Activated gamma-delta T cell treated with anti-CD3 and anti-CD28 coated beads, Interleukin-2, amount 50 U/mL, for 16 hours (primary cell): ENCODE measurements at places on chromosomes 12 and 14.

DNA sequence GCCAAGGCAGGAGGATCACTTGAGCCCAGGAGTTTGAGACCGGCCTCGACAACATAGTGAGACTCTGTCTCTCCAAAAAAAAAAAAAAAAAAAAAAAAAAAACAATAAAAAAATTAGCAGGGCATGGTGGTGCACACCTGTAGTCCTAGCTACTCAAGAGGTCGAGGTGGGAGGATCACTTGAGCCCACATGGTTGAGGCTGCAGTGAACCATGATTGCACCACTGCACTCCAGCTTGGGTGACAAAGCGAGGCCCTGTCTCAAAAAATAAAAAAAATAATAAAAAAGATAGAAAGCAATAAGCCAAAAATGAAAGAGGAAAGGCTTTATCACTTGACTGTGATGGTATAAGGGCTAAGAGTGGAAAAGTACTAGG, 10.2 kb upstream of the PEBP1 start:
- no peak for DNase-seq

DNA sequence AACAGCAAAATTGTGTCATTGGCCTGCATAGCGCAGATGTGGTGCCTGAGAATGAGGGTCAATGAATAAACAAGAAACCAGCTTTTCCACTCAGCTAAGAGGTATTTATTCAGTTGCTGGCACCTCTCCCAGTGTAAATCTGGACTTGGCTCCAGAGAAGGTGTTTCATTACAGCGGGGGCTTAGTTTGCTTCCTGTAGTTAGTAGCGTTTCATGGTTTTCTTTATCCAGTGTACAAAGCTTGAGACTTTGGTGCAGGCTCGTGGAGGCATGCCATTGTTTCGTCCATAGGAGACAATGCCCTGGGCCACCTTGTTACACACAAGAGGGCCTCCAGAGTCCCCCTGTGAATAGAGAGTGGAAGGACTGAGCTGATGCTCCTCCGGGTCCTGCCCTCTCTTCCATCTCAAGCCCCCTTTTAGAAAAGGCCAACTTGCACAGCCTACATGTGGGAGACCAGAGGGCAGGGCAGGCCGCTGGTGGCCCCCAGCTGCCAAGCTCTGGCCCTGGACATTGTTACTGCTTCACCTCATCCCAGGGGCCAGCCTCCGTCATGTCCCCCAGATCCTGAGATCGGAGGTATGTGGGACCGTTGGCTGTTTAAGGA, 3.0 kb downstream of the GZMB start:
- DNase-seq = no peak

GRCh38 chr14:24725311-24725710, 91.3 kb upstream of the GZMB start:
- no peak for DNase-seq

DNA sequence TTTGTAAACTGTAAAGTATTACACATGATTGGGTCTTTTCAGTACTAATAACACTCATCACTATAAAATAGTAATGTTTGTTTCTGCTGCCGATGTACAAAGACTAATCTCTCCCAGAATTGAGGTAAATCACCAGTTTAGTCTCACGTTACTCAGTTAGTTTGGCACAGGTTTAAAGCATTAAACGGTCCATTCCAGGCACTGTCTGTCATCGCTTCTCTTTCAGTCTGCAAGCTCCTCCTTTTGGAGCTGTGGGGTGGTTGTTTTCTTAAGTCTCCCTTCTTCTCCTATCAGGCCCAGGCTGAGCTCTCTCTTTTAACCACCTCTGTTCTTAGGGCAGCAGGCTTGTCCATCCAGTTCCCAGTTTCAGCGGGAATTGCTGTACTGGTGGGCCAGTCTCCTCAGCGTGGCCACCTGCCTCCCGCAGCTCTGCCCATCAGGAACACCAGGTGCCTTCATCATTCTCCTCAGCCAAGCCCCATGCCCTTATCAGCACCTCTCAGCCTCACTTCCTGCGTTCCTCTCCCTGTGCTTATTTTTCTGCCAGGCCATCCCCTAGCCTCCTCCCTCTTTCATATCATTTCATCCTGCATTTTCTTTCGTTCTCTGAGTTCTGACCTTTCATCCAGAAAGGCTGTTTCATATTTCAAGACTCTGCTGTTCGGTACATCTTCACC, 149.0 kb downstream of the TGFB3 start:
- no peak for DNase-seq

DNA sequence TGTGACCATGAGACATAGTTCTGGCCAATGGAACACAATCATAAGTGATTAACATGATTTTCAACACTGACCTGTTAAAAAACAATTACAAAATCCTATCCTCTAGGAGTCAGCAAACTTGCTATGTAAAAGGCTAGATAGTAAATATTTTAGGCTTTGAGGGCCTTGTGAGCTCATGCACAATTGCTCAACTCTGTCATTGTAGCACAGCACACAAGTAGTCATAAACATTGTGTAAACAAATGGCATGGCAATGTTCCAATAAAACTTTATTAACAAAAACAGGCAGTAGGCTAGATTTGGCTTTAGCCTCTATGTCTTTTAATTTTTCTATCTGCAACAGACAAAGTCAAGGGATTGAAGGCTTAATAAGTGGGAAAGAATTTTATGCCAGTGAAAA, 350.7 kb downstream of the C12orf50 start:
- DNase-seq = no peak

- DNase-seq = no peak
Measured at GRCh38 chr12:87667378-87667777, 361.8 kb downstream of the C12orf50 start.

DNA sequence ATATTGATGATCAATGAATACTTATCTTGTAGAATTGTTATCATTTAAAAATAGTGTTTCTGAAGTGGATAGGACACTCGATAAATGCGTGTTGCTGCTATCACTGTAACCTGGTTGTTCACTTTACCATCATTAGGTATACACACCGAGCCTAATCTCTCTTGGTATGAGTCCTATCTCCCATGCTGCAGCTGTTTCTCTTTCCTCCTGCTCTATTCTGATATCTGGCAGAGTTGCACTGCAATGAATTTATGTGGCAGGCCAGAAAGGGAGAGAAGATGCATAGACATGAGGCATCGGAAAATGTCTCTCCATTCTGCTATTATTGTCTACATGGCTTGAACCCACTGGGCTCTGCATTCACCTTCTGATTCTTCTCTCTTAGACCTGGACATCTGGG, 26.7 kb downstream of the KCNK10 start:
- no peak for DNase-seq

DNA sequence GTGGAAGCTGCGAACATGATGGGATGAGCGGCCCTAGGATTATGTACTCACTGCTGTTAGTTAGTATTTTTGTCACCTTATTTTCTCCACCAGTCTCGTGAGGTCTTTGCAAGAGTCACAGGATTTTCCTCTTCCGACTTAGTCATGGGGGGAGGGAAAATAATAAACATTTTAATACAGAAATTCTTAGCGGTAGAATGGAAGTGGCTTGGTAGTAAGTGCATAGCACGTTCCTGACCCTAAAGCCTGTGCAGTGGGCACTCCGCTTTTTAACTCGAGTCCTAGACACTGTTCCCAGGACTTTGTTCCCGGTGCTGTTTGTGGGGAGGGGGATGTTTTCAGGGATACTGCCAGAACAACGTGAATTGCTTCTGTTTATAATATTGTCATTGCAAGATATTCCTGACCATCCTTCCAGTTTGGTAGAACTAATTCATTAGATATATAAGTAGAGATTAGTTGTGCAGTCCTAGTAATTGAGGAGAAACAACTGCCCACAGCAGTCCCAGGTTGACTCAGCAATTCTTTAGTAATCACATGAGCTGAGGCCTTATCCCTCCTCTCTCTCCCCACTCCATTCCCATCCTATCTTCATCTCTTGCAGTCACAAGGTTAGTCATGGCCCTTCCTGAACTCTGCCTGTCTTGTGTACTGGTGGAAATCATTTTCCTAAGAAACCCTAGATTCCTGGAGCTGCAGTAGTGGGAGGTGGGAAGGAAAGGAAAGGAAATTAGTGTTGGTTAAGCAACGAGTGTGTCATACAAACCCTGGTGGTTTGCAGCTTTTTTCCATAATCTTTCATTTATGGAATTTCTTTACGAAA, 799 bp downstream of the SLC38A6 start:
- no peak for DNase-seq

GRCh38 chr12:2384029-2384386, 331.2 kb downstream of the CACNA1C start:
- no peak for DNase-seq

- DNase-seq = no peak
Measured at GRCh38 chr12:65496617-65497016, 218.1 kb downstream of the MSRB3 start.

- no peak for DNase-seq
Measured at GRCh38 chr12:108854451-108855283, 2.7 kb downstream of the SSH1 start.

DNA sequence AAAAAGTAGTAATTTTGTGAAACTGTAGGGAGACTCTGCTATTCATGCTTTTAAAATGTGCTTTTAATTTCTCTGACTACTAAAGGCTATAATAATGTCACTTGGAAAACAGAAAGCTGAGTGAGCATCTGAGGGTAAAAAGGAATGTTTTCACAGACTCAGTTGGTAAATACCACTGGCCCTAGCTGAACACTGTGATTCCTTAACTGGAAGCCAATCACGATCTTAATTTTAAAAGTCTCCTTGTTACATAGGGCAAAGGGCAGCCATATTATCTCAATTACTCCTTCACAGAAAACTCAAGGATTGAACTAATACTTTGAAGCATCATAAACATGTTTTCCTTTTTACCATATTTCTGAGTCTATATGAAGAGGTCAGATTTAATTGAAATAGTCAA, 41.9 kb downstream of the PAWR start:
- DNase-seq = no peak

DNA sequence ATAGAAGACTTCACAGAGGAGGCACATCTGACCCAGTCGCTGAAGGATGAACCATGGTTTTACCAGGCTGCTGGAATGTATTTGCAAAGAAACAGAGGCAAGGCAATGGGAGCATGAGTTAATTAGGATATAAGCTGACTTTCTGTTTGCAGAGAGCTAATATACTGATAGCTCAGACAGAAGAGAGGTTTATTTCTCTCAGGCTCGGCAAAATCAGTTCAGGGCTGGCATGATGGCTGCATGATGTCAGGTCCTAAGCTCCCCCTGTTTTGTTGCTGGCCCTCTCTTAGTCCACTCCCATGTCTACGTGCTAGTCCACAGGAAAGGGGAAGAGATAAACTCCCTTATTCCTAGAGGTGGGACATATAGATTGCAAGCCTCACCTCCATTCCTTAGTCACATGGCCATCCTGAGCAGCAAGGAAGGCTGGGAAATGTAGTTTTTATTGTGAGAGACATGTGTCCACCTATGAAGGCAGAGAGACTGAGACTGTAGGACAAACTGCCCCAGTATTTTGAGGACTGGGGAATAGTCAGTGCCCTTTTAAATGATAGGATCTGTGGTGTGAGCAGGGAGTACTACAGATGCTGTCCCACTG, 224.5 kb downstream of the VRK1 start:
- DNase-seq = no peak

DNA sequence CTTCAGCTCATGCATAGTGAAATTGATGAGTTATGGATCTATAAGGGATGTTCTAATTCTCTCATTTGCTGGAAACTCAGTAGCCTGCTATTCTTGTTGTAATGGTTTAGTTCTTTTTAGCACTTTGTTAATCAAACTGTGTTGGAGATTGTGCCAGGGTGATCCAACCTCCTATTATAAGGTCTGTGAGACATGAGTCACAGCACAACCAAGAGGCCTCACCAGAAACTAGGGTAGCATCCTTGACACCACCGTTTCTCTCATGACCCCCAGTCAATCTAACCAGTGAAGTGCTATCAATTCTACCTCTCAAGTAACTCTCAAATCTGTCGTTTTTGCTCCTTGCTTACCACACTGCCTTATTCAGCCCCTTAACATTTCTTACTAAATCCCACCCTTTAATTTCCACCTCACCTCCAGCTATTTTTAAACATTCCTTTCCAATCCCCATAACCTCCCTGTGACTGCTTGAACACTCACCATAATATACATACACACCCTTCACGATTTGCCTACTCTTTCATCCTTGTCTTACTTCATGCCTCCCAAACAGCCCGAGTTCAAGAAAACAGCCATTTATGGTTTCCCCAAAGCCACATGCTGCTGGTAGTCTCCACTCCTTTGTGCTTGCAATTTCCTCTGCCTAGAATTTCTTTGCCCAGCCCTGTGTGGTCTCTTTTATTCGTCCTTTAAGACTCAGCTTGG, 53.9 kb upstream of the NUDT4 start:
- DNase-seq = no peak

- no peak for DNase-seq
Measured at GRCh38 chr14:53999061-53999488, 42.5 kb upstream of the BMP4 start.

- no peak for DNase-seq
Measured at GRCh38 chr14:74524076-74524811, 30.7 kb downstream of the ISCA2 start.

DNA sequence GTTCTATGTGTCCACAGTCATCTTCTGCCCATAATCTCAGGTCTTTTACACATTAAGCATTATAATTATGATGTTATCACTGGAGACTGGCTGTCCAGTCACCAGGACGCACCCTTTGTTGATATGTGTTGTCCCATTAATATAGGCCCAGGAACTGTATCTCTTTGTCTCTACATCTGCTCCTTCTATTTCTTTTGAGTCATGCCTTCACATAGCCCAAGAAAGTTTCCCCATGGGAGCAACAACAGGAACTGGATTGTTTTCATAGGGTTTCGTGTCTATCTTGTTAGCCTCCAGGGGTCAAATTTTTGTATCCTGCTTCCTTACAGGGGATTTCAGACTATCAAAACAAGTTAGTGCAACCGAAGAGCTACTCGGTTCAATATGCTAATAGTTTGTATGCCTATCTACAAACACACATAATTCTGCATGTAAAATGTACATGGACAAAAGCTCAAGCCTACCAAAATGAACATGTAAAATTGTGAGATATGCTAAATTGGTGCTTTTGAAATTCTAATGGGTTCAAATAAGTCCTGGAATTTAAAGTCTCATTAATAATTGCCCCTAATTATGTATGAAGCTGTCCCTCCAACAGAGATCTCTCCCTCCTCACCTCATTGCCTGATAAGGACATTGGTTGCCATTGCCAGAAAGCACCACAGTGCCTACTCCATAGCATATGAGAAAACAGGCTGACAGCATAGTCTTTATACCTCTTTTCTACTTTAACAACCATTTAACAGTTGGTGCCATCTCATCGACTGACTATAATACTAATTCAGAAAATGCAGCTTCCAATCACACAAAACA, 99.8 kb upstream of the DIO2 start:
- DNase-seq = no peak

DNA sequence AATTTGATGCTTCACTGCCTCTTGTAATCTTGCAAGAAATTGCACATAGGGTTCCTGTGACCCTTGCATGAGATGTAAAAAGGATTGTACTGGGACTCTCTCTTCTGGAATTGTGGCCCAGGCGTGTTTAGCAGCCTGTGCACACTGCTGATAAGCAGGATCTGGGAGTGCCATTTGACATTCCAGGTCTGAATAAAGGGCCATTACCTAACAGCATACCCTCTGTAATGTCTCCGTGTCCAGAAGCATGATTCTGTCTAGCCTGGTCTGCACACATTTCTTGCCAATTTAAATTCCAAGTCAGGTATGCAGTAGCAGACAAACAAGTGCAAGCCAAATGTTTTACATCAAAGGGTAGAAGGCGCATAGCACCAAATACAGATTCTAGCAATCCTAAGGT, 18.1 kb upstream of the MAPKAPK5 start:
- no peak for DNase-seq
